Pulmonary artery endothelial cell (primary cell): ENCODE measurements at places on chromosomes 12 and 14. TPM values are rescaled to one million over a fixed set of nuclear protein-coding genes. Genes with fewer than 3 reads are reported as not detected.

The MYRFL gene
- total RNA-seq: under 0.01 and 0.18 TPM in 2 replicates

The LIN7A gene
- 0.07 and 0.11 TPM in 2 replicates for total RNA-seq

GRCh38 chr12:46774322-46774633, 51.5 kb downstream of the SLC38A4 start:
- no peak for DNase-seq

DNA sequence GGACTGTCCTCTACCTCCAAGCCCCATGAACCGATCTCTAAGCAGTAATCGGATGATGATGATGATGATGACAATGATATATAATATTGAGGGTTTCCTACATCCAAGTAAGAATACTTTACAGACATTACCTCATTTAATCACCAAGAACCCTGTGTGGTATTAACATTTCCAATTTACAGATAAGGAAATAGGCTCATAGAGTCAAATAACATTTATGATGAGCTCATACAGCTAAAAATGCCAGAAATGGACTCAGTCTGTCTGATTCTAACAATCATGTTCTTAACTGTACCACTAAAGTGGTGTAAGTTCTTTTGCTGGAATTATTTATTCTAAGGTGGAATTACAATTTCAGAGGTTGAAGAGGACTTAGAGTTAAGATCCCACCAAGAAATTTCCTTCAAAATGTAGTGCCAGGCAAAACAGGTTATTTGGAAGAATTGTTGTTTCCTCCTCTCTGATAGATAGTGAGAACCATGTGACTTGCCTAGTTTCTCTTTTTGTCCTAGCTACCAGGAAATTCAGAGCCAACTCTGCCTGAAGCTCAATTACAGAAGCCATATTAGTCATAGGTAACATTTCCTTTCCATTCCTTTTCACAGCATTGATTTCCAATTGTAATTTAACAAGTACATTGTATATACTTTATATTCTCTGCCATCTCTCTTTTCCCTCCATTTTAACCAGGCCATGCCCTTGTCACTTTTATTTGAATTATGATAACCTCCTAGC, 23.8 kb upstream of the CCDC175 start:
- DNase-seq: no peak

DNA sequence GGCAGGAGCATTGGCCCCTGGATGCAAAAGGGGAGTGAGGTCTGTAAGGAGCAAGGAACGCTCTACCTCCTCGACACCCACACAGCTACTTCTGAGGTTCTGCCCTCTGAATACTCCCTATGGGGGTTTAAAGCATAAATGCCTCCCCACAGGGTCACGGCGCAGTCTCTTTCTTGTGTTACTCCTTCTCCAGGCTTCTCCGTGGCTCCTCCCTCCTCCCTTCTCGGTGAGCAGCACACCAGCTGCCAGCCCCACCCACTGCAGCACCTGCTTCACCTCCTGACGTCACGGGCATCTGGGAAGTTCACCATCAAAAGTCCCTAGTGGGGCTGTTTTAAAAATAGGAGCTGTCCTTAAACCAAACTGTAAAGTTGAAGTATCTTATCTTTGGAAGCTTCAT, 67.3 kb downstream of the SPTB start:
- no peak for DNase-seq

GRCh38 chr14:105055736-105056302, 9.4 kb downstream of the GPR132 start:
- DNase-seq: no peak
